ENCODE measurements at places on chromosomes 13 and 19. TPM values are rescaled to one million over a fixed set of nuclear protein-coding genes. Genes with fewer than 3 reads are reported as not detected.

GRCh38 chr19:19280561-19280960 is 7.5 kb upstream of the TM6SF2 start:
- no peak for DNase-seq

GRCh38 chr13:95133498-95133897 is 167.8 kb downstream of the ABCC4 start:
- no peak for DNase-seq

DNA sequence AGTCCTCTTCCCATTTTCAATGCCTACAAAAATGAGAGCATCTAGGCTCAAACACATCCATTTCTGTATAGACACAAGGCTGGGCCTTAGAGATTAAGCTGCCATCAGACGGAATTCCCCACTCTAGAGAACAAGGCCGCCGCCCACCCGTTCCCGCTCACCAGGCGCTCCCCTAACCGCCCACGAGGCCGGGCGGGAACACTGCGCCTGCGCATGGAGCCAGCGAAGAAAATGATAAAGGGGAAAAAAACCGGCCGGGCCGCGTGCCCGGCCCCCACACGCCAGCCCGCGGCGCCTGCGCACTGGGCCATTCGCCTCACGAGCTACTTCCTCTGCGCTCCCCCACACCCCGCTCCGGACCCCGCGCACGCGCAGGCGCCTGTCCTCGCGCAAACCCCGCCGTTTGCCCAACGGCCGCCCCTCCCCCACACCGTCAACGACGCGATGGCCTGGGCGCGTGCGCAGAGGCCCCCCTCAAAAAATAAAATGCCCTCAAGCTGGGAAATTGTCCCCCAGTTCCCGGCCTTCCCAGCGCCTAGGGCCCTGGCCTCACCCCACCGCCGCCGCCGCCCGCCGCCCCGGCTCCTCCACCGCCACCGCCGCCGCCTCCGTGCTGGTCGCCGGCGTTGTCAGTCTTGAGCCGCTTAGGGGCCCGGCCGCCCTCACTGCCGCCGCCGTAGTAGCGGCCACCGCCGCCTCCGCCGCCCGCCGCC is 483 bp downstream of the HNRNPL start:
- DNase-seq = peak; percentile 67

DNA sequence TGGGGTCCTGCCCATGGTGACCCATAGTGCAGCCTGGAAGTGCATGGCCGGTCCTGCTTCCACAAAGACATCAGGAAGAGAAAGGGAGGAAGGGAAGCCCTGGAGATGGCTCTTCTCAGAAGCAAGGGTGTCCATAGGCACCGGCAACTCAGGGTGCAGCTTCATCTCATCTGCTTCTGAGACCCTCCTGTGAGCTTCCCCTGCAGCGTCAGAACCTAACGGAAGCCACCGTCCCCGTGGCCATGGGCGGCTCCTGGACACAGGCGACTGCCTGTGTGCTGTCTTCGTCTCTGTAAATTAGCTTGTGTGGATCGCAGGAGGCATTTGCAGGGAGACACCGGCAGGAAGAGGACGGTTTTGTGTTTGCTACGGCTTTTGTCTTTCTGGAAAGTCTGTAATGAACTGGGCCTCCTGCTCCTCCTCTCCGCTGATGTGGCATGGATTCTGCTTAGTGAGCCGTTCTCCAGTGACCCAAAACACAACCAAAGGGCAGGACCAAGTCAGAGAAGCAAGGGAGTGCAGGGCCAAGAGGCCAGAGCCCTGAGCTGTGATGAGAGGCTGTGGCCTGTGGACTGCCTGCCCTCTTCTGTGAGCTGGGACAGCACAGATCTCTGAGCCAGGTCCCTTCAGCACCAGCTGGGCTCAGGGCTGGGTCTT is 2.5 kb downstream of the ATP4B start:
- no peak for DNase-seq

Gene CGB5
- polyA plus RNA-seq = not detected

Gene ZNF628
- 0.36 TPM for polyA plus RNA-seq
